ENCODE measurements at places on chromosomes 5 and 9.

- no peak for DNase-seq
Observed at GRCh38 chr9:113464286-113464660, 746 bp downstream of the RGS3 start.

DNA sequence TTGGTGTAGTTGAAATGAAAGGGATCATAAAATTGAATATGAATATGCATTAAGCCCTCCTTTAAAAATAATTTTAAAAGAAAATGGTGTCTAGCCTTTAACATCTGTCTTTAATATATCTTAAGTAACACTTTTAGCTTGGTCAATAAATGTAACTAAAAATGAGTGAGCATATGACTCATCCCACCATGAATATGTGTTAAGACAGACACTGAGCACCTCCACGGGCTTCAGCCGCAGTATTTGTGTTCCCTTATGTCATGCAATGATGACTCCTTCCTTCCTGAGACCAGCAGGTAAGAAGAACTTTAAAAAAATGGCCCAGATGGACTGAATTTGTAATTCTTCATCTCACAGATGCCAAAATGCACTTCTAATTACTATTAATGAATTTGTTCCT lies 563.2 kb downstream of the NR2F1-AS1 start:
- DNase-seq = no peak

DNA sequence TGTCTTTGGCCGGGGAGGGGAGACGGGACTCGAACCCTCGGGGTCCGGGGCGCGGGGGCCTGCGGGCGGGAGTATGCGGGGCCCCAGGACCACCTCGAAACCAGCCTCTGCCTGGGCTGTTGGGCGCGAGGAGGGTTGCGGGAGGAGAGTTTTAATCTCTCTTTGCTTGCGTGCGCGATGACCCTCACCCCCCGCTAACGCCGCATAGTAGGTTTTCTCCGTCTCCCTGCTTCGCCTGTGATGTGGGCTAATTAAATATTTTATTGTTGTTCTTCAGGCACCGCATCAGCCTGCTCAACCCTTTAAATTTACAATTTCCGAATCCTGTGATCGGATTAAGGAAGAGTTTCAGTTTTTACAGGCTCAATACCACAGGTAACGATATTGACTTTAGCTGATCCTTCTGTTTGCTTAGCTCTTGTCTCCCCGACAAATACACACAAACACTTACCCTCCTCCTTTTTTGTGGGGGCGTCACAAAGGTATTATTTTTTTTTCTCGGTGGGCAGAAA lies 1.7 kb downstream of the TLE4 start:
- DNase-seq = no peak

GRCh38 chr5:38396766-38397165 lies 138.4 kb downstream of the EGFLAM start:
- no peak for DNase-seq

GRCh38 chr5:33079548-33079947 lies 361.2 kb upstream of the TARS1 start:
- no peak for DNase-seq

DNA sequence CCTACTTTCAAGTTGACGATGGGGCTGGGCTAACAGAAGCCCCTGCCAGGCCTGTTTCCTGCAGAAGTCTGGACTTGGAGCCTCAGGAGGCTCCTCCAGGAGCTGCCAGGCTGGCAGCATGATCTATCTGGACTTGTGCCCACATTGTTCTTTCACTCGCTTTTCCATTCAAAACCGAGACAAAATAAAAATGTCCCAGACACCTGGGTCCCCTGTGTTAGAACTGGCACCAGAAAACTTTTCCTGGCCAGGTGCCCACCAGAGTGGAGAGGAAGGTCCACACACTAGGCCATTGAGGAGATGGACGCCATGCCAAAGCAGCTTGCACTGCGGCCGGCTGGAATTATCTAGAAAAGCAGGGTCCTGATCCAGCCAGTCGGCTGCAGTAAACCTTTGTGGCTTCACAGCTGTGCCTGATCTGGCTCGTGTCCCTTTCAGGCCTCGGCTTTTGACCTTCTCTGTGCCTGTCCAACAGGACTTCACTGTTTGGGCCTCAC lies 78.2 kb downstream of the GCNT1 start:
- DNase-seq = no peak

DNA sequence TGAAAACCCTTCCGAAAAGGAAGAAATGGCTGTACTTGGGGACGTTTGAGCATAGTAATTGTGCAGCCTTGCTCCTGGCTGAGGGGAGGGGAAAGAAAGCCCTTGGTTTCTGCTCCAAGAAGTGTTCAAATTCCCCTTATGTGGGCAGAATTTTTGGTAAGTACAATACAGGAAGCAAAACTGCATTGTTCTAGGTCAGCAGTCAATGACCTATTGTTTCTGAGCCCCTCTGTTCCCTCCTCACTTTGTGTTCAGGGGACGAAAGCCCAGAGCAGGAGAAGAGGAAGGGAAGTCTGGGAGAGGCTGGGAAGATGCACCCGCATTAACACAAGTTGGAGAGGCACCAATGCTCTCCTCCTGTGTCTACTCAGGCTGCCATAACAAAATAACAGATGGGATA lies 11.9 kb downstream of the BASP1 start:
- no peak for DNase-seq
